ENCODE measurements at places on chromosomes 13 and 19. TPM values are rescaled to one million over a fixed set of nuclear protein-coding genes. Genes with fewer than 3 reads are reported as not detected.

CDC34 gene
- total RNA-seq: 67.9 TPM

VAV1 gene
- 6.8 TPM for total RNA-seq

ZNF836 gene
- total RNA-seq: 1.0 TPM

MYO16 gene
- 0.03 TPM for total RNA-seq

GARIN5B gene
- 0.07 TPM for total RNA-seq

ATXN8OS gene
- not detected for total RNA-seq

GIPC3 gene
- total RNA-seq: 0.25 TPM

CEACAM6 gene
- 18.6 TPM for total RNA-seq

FUT3 gene
- total RNA-seq: not detected

TMEM190 gene
- total RNA-seq: 1.1 TPM

ZNF93 gene
- total RNA-seq: not detected

A1BG gene
- total RNA-seq: 5.8 TPM

SMAD9 gene
- total RNA-seq: 0.14 TPM

PCDH17 gene
- total RNA-seq: not detected

RPS28 gene
- 922 TPM for total RNA-seq

ATP7B gene
- total RNA-seq: 2.6 TPM

All from A549 treated with Hydrocortisone at 1 μM for 4 hours (cell line).